Esophagus muscularis mucosa (tissue), 4 donors: ENCODE measurements at places on chromosomes 3 and 15. TPM values are rescaled to one million over a fixed set of nuclear protein-coding genes. Genes with fewer than 3 reads are reported as not detected.

DNA sequence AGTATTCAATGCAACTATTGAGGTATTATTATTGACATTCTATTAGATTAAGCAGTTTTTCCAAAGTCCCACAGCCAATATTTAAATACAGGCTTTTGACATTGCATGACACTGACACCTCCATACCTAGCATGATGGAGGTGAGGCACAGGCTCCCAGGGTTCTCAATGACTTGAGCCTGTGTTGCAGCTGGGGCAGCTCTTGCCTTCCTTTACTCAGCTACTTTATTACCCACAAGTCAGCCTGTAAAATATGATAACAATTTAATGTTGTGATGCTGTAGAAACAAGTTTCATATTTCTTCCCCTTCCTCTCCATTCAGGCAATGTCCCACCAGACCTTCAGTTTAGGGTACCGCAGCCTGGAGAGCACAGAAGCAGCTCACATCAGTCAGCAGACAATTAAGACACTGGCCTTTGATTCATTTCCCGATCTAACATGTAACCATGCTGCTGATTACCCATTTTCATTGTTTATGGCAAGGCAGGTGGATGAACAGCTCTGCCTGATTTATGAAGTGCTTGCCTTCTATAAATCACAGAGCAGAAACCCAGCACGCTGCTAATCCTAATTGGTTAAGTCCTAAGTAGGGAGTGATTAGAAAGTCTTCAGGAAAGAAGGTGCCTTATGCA, 826.1 kb downstream of the AGBL1 start:
- H3K27ac ChIP-seq: no peak overlapping the region
- H3K36me3 ChIP-seq: no peaks in the 10 kb centered on the region
- H3K27me3 ChIP-seq: no peaks in the 10 kb centered on the region
- H3K4me1 ChIP-seq: peaks cover 15% of the 10 kb centered on the region

Gene DGKG
- 75.0 TPM for total RNA-seq

- no peak overlapping the region for H3K4me3 ChIP-seq
- H3K27me3 ChIP-seq: no peaks in the 10 kb centered on the region
- no peak overlapping the region for H3K27ac ChIP-seq
- H3K4me1 ChIP-seq: no peaks in the 10 kb centered on the region
- no peak for DNase-seq
- H3K36me3 ChIP-seq: no peaks in the 10 kb centered on the region
Measured at GRCh38 chr3:16071206-16071605, 103.3 kb upstream of the GALNT15 start.

Gene LSAMP
- total RNA-seq: 3.0 TPM

DNA sequence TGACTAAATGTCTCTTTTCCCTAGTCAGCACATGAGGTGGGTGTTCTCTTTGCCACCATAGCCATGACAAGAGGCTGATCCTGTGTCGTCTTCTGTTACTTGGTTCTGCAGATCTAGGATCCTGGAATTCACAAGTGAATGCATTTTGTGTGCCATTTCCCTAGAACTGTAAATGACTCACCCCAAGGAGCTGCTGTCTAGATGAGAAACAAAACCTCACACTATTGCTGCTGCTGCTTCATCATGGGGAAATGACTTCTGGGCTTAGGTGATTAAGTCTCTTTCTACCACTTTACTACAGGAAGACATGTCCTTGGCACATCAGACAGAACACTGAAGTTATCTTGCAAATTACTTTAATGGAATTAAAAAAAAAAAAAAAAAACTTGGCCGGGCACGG, 54.9 kb downstream of the SLCO3A1 start:
- no peaks in the 10 kb centered on the region for H3K36me3 ChIP-seq
- no peak overlapping the region for H3K27ac ChIP-seq
- H3K27me3 ChIP-seq: no peaks in the 10 kb centered on the region
- H3K4me1 ChIP-seq: no peaks in the 10 kb centered on the region
- DNase-seq: no peak

Gene SAMMSON
- 1.5 TPM for total RNA-seq

- no peak for DNase-seq
- no peaks in the 10 kb centered on the region for H3K27me3 ChIP-seq
- no peaks in the 10 kb centered on the region for H3K4me1 ChIP-seq
- H3K36me3 ChIP-seq: no peaks in the 10 kb centered on the region
Measured at GRCh38 chr3:106795553-106795952, 581.7 kb upstream of the CCDC54 start.

- H3K4me1 ChIP-seq: peaks cover 18% of the 10 kb centered on the region
- H3K27ac ChIP-seq: no peak overlapping the region
- H3K4me3 ChIP-seq: no peak overlapping the region
- no peaks in the 10 kb centered on the region for H3K36me3 ChIP-seq
- no peak for DNase-seq
Measured at GRCh38 chr3:172449466-172450149, 1.4 kb upstream of the GHSR start.

GRCh38 chr3:187615630-187616029, 54.6 kb downstream of the SST start:
- DNase-seq: no peak
- H3K27me3 ChIP-seq: no peaks in the 10 kb centered on the region
- no peaks in the 10 kb centered on the region for H3K4me1 ChIP-seq

DNA sequence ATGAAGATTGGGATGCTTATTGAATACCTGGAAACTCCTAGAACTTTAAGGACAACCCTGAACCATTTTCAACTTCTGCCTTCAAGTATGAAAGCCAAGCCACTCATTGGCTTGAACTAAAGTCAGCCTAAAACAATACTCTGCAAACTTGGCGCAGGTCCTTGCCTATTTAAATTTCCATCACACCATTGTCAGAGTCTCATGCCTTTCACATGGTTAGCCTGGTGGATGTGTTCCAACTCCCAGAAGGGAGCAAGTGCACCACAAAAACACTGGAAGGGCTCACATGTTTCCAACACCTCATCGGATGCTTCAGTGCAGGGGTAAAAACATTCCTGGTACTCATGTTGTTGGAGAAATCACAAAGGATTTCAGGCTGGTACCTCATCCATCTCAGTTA, 511.6 kb upstream of the MDFIC2 start:
- no peaks in the 10 kb centered on the region for H3K36me3 ChIP-seq
- peaks cover 24% of the 10 kb centered on the region for H3K4me1 ChIP-seq
- H3K27ac ChIP-seq: peak overlapping the region; percentile 45
- H3K27me3 ChIP-seq: no peaks in the 10 kb centered on the region
- DNase-seq: no peak

DNA sequence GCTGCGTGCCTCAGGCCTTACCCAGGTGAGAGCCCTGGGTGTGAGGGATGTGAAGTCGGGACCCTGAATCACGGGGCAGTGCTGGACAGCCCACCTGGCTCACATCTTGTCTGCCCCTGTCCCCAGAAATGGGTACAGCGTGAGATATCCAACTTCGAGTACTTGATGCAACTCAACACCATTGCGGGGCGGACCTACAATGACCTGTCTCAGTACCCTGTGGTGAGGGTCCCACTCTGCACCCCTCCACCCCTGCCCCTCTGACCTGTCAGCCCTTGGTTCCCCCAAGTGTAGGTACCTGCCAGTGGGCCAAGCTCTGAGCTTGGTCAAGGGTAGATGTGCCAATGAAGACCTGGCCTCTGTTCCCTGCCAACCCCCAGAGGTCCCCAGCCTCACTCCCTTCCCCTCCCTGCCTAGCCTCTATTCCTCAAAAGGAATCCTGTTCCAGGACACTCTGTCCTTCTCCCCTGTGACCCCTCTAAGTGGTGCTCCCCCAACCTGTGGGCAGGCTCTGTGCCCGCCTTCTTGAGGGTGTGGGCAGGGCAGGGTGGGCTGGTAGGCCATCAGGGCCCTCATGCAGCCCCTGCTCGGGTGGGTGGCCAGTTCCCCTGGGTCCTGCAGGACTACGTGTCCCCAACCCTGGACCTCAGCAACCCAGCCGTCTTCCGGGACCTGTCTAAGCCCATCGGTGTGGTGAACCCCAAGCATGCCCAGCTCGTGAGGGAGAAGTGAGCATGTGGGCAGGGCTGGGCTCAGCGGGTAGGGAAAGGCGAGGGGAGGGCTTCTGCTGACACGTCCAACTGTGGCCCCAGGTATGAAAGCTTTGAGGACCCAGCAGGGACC, 25.1 kb downstream of the NBEAL2 start:
- peaks cover 67% of the 10 kb centered on the region for H3K36me3 ChIP-seq
- peaks cover 6% of the 10 kb centered on the region for H3K4me1 ChIP-seq
- no peak for DNase-seq
- no peak overlapping the region for H3K4me3 ChIP-seq
- no peaks in the 10 kb centered on the region for H3K27me3 ChIP-seq

DNA sequence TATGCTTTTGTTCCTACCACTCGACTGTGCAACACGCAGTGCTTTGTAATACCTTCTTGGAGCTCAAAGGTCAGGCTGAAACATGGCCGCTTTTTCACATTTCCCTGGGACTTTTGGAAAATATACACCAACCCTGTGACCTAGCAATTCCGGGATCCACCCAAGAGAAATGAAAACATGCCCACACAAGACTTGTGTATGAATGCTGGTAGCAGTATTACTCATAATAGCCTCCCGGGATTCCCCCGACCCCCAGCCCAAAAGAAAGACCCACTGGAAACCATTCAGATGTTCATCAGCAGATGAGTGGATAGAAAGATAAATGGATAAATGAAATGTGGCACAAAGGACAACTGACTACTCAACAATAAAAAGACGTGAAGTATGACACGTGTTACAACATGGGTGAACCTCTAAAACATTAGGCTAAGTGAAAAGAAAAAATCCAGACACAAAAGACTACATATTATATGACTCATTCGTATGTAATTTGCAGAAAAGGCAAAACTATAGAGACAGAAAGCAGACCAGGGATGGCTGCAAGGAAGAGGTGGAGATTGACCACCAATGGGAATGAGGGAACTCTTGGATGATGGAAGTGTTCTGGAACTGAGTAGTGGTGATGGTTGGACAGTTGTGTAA, 104.1 kb downstream of the PGPEP1L start:
- no peak for DNase-seq
- H3K27ac ChIP-seq: no peak overlapping the region
- no peaks in the 10 kb centered on the region for H3K27me3 ChIP-seq
